Non-pigmented ciliary epithelial cell (primary cell): ENCODE measurements at places on chromosomes 16 and 17.
A peak's percentile ranks its signal among the peaks of the same experiment; 100 is the strongest.

- DNase-seq: no peak
Observed at GRCh38 chr17:32794533-32795246, 82.2 kb downstream of the MYO1D start.

DNA sequence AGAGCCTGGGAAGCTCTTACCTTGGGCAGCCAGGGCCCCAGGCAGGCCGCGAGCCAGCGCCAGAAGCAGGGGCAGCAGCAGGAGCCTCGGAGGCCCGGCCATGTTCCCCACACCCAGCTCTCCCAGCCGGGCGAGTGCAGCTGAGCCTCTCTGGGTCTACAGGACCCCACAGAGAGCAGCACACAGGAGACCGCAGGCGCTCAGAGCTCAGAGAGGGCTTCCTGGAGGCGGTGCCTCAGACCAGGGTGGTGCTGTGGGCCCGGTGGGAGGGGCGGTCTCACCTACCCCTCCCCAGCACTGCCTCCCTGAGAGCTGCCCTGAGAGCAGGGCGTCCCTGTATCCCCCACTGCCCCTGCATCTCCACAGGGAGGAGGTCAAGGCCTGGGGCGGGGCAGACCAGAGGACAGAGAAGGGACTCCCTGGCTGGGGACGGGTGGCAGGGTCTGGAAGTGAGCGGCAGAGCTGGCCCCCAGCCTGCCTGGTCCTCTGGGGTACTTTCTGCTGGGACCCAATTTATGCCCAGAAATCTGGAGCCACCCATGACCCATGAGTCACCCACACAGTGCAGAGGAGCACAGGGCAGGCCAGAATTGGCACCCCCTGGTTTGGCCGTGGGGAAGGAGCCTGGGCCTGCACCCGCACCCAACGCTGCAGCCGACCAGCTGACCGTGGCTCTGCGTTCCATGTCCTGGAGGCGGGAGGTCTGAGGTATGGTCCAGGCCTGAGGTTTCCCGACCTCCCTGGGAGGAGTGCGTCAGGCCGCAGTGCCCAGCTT is at the start of gene CD7:
TSS of gene CD7 (minus strand) at position 215 of the 775 bp plus-strand sequence. CDS start at position 102, 113 bp downstream.
- DNase-seq: no peak

- no peak for DNase-seq
Observed at GRCh38 chr17:40062329-40063186, at the start of gene THRA. THRA (plus strand) TSS chr17:40062965; CDS start chr17:40074489, 11,524 bp downstream.

DNA sequence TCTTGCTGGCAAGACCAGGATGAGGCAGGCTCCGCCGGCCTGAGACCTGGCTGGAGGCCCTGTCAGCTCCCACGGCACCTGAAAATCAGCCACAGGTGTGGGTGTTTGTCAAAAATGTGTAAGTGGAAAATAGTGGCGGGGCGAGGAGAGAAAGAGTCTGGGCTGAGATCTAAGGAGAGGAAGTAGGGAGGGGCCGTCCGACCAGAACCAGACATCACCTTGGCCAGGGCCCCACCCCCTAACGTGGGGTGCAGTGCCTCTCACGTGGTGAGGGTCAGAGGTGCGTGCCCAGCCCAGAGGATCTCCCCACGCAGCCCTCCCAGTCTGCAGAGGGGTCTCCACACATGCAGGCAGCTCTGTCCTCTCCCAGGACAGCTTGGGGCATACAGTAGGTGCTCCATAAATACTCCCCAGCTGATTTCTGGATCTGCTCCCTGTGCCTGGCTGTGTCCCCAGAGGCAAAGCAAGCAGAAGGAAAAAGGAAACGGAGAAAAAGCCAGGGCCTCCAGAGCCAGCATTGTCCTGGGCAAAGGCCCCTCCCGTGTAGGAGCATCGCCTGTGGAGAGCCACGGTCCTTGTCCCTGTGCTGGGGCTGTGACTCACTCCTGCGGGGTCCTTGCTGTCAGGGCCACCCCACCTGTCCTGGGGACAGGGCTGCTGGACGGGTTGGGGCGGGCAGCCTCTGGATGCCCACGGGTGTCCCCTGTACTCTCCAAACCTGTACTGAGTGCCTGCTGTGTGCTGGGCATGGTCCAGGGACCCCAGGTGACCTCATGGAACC is 16.7 kb downstream of the ZFPM1 start:
- no peak for DNase-seq

- no peak for DNase-seq
Observed at GRCh38 chr17:68246271-68247028, 1.4 kb upstream of the AMZ2 start.

DNA sequence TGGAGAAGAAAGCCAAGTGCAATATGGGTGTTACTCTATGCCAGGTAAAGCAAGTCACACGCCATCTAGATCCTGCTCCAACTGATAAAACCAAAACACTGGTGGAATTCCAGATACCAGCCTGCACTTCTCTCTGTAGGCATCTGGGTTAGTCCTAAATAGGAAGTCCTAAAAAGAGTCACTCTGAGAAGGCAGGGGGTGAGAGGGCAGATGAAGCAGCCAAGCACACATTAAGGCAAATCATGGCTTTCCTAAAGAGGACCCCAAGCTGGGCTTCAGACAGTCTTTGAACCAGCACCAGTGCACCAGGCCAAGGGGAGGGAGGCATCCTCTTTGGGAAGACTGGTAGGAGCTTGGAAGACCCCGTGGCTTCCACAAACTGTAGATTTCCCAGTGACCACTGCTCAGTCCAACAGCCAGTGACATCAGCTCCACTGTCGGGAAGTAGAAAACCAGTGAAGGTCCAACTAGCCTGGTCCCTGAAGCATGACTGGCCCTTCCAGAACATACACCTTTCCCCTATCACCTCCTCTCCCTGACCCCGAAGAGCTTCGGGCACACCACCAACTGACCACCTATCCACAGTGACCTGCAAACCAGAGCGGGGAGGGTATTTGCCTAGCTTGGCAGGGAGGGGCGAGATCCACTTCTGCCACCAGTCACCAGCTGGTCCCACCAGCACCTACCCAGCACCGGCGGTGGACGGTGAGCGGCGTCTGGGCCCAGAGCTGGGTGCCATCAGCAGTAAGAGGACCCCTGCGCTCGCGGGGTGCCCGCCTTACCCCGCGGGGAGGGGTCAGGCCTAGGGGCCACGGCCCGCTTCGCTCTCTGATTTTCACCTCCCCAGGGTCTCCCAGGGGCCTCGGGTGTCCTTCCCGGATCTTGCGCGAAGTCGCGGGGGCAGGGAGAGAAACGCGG is 1.0 kb downstream of the LITAF start:
- DNase-seq: no peak

- no peak for DNase-seq
Observed at GRCh38 chr16:86762095-86762494, 183.7 kb downstream of the FOXL1 start.

GRCh38 chr17:49717371-49717861 is 9.7 kb upstream of the SLC35B1 start:
- DNase-seq: no peak

- DNase-seq: no peak
Observed at GRCh38 chr16:35410438-35410837, 1951.0 kb downstream of the TP53TG3F start.

- no peak for DNase-seq
Observed at GRCh38 chr17:18278867-18279266, 18.4 kb downstream of the MIEF2 start.

GRCh38 chr16:46895399-46896313 is 11.5 kb downstream of the GPT2 start:
- DNase-seq: no peak

DNA sequence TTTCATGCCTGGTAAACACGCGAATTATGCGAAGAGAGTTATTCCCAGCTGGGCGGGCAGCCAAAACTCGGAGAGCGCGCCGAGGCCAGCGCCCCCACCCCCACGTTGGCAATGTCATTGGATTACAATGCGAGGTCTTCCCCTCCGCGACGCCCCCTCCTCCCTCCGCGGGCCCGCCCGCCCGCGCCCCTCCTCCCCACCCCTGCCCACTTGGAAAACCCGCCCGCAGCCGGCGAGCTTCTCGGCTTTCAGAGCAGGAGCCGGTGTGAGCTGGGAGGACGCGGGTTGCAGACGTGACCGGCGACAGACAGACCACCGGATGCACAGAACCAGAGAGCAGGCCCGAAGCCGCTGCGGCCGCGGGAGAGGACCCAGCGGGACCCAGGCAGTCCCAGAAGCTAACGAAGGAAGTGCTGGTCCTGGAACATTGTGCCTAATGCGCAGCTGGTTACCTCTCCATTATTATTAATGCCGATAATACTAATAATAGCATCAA is 4.0 kb downstream of the NOG start:
- no peak for DNase-seq

DNA sequence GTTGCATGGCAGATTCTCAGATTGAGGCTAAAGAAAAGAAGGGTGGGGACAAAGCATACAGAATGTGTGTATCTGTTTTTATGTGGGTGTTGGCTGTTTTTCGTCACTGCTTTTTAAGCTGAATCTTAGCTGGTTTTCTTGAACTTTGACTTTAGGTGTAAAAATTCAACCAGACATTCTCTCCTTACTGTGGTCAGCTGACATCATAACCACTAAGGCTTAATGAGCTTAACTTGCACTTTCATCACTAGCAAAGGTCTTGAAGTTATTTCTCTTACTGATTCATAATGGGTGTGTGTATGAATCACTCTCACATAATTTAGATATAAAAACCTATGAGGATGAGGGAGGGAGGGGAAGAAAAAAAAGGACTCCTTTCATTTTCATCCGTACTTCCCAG is 4.0 kb upstream of the CDC6 start:
- peak; percentile 89 for DNase-seq
